Dermis blood vessel endothelial cell (primary cell): ENCODE measurements at places on chromosomes 4 and X. TPM values are rescaled to one million over a fixed set of nuclear protein-coding genes. Genes with fewer than 3 reads are reported as not detected.

DNA sequence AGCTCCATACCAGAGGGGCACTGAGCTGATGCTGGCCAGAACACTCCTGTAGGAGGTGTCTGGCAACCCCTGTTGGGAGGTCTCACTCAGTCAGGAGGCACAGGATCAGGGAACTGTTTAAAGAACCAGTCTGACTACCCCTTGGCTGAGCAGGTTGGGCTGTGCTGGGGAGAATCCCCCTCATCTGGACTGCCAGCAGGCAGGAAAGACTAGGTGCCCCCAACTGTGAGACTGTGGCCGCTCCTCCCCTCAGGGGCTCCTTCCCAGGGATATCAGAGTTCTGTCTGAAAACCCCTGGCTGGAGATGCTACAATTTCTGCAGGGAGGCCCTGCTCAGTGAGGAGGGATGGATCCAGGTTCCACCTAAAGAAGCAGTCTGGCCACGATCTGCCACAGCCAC is 245.3 kb downstream of the MAPK10 start:
- no peak for DNase-seq

DNA sequence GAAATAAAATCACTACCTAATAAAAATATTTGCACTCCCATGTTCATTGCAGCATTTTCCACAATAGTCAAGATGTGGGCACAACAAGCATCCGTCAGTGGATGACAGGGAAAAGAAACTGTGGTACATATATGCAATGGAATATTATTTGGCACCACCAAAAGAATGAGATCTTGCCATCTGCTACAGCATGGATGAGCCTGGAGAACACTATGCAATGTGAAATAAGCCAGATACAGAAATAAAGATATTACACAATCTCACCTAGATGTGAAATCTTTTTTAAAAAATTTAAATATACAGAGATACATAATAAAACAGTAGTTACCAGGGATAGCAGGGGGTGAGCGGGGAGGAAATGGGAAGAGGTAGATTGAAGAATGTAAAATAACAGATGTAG is 44.8 kb downstream of the LDB2 start:
- no peak for DNase-seq

Gene PASD1
- total RNA-seq = not detected in 2 replicates

DNA sequence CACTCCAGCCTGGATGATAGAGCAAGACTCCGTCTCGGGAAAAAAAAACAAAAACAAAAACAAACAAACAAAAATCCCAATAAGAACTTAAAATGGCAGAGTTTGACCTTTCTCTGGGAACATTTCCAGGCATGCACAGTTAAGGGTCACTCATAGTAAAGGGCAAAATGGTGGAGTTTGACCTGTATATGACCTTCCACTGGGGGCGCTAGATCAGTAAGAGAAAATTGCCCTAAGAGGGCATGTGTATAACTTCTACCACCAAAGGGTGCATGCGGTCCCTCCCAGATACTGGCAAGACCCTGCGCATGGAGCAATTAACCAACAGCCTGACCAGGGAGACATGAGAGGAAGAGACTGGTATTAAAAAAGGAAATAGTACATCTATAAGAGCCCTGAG is 177.2 kb downstream of the MOSPD2 start:
- DNase-seq = no peak

DNA sequence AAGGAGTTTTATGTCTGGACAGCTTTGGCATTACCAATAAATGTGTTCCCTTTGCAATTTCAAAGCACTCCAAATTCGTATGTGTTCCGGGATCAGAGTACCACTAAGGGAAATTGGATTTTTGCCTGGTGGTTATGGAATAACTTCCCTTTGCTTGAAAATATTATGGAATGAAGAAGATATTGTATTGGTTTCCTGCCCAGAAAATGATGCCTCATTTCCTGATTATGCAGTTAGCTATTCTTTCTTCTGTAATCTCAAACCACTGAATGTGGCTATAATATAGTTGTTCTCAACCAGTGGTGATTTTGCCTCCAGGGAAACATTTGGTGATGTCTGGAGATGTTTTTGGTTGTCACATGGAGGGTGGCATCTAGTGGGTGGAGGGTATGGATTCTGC is 142.9 kb downstream of the PCDH7 start:
- DNase-seq = no peak

Gene NEXMIF
- not detected in 2 replicates for total RNA-seq

Gene ABLIM2
- total RNA-seq = 8.8 and 10.8 TPM in 2 replicates

DNA sequence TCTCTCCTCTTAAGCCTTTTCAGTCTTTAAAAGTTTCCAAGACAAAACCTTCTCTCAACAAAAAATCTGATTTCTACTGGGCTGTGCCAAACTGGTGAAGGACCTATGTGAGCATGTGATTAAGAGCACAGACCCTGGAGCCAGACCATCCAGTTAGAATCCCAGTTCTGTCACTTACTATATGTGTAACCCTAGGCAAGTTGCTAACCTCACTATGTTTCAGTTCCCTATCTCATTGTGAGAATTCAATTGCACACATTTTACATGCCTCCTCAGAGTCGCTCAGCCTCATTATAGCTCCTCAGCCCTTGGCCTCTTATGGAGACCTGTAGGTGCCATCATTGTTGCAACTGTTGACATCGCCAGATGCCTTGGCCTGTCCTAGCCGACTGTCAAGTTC is 54.1 kb upstream of the VEGFD start:
- DNase-seq = no peak

Gene ALB
- total RNA-seq = 0.19 TPM in 1 of 2 replicates, not detected in the other

DNA sequence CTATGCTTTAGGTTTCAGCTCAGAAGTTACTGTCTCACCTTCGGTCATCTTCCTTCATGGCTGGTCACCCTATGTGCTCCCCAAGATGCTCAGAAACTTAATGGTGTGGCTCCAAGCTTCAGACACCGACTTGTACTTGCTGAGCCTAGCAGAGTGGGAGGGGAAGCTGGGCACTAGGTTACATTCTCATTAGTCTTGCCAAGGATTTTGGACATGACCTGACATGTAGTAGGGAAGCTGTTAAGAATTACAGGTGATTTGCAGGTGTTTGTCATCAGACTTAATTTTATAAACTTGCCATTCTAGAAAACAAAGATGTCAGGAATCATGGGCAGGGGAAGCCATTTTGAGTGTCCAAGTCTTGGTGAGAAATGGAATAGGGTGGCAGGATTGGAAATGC is 72.4 kb downstream of the CCNG2 start:
- no peak for DNase-seq

DNA sequence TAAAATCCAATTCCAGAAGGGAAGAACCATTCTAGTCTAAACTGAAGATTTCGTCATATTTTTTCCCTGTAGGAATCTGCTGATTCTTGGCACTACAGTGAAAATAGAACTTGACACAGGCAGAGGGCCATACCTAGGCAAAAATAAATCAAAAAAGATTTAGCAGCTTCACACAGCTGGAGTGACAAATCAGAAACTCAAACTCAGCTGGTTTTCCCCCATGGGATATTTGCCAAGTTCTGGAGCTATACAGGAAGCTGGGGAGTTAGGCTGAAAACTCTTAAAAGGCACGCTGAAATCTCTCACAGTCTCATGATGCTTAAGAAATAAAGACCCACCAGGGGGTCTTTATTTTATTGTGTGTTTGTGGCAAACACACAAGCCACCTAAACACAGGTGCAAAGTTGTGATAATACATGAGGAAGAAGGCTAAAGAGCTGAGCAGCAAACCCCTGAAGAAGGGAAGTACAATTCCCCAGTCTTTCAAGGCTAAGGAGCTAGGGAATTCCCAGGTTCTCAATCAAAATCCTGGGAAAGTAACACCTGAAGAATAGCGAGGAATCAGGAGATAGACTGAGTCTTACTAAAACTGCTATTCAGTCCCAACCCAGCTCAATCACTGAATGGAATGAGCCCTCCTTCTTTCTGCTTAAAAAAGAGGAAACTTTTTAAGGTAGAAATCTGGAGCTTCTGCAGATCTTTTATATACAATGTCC is 32.1 kb upstream of the BEND2 start:
- peak; percentile 35 for DNase-seq

DNA sequence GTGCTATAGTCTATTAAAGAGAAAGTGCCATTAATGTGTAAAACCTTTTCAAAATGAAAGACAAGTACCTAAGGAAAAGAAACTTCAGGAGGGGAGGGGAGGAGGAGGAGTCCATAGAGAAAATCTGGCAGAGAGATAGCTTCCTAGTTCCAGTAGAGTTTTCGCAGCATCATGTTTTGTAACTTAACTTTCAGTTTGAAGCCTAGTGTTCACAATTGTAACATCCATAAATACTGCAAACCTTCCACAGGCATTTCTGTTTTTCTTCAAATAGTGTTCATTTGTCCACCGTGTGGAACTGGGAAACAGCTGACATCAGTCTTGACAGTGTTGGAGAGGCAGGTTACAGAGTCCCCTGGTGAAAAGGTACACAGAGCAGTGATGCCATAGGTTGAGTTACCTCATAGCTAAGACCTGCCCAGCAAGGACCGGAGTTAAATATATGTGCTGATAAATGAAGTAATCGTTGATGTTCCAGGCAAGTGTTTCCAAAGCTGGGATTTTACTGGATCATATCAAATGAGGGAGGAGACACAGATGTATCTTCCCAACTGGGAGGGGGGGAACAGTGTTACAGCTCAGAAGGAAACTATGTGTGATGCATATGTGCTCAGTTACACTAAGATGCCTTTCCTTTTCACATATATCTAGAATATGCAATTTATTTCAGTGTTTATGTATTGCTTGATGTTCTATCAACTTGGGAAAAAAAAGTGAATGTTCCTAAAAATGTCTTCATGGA is 369.5 kb upstream of the FAM241A start:
- no peak for DNase-seq

DNA sequence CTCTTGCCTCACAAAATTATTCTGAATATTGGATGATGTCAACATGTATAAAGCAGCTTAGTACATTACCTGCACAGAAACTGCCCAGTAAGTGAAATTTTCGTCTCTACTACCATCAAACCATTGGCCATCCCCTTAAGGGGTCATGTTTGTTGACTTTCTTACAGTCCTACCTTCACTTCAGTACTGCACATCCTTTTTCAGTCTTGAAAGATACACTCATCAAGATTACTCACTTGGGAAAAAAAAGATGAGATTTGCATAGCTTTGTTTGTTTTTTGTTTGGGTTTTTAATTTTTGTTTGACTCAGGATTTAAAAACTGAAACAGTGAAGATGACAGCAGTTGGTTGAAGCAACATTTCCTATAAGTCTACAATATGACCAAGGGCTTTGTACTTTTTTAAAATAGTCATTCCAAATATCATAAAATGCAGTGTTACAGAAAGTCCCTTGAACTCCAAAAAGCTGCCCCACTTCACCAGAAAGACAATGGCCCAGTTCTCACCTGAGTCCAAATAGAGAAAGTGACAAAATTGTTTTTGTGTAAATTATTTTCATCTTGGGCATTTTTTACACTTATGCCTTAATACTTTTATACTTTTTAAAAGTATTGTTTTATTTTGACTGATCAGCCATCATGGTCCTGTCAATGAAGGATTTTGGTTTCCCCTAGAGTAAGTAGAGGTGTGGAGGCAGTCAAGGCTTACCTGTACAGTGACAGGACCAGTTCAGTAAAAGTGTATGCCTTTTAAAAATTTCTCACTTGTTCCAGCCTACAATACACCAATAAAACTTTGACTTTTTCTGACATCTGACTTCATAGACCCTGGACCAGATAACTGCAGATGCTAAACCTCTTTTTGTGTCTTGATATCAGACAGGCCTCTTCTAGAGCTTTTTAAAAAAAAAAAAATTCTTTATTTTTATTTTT is 59.7 kb upstream of the EDA2R start:
- no peak for DNase-seq

DNA sequence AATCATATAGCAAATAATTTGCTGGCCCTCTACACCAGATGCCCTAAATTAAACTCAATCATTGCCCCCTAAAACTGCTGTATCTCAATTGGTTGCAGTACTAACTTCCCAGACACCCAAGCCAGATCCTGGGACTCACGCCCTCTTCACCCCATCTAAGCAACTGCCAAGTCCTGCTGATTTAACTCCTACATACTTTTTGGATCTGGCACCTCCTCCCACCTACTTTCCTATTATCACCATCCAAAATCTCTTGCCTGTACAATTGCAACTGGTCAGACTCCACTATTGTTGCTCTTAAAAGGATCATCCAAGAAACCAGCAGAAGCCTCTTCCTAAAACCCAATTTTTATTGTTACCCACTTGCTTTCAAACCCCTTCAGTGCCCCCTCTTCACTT is 4.7 kb upstream of the HSD17B10 start:
- no peak for DNase-seq

DNA sequence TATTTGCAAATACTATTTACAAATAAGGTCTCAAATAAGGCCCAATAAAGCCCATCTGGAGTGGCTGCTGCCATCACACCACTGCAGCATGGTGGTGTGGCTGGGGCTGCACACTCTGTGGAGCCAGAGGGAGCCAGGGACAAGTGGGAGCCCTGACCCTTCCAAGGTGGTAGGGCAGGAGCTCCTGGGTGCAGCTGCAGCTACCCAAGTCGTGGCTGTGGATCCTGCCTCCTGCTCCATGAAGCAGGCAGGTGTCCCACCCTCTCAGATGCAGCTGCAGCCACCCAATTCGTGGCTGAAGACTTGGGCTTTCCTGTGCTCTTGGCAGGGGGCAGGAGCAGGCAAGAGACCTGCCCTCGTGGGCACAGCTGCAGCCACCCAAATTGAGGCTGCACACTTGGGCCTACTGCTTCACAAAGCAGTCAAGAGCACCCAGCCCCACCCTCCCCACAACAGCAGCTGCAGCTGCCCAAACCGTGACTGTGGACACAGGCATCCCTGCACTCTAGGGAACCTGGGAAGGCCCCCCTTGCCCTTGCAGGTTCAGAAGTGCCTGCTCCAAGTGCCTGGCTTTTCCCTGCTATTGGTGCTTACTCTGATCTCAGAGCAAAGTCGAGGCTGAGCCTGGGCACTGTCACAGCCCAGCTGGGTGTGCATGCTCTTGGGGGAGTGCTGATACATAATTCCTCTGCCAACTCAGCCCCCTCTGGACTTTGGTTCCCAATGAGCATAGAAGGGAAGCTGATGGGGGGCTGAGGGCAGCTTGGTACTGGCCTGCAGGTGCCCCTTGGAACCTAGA is 614.8 kb downstream of the PCDH18 start:
- no peak for DNase-seq
